NCI-H1436 (cell line): ENCODE measurements at places on chromosomes 12 and 14.
A peak's percentile ranks its signal among the peaks of the same experiment; 100 is the strongest.

GRCh38 chr12:110583137-110584059 lies at the start of gene PPTC7:
PPTC7 (minus strand) TSS chr12:110583318; CDS start chr12:110583031, 287 bp downstream.
- peak; percentile 96 for DNase-seq

DNA sequence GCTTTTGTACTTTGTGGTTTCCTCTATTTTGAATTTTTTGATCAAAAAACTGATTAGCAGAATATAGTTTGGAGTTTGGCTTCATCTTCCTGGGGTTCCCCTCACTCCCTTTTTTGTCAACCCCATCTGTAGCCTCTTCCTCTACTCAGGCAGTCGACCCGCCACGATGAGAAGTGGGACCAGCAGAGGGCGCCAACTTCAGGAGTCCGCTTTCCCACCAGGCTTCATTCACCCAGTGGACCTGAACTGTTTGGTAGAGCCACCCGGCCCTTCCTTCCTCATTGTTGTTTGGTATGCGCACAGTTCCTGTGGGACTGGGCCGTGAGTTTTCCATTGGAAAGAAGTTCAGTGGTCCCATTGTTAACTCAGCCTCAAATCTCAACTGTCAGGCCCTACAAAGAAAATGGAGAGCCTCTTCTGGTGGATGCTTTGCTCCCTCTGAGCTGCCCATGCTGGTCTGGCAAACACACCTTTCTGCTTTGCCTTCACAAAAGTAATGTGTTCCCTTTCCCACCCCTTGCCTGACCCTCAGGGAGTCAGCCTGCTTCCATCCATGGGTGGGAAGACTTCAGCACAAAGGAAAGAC lies 21.7 kb downstream of the TMBIM6 start:
- DNase-seq, result no peak

DNA sequence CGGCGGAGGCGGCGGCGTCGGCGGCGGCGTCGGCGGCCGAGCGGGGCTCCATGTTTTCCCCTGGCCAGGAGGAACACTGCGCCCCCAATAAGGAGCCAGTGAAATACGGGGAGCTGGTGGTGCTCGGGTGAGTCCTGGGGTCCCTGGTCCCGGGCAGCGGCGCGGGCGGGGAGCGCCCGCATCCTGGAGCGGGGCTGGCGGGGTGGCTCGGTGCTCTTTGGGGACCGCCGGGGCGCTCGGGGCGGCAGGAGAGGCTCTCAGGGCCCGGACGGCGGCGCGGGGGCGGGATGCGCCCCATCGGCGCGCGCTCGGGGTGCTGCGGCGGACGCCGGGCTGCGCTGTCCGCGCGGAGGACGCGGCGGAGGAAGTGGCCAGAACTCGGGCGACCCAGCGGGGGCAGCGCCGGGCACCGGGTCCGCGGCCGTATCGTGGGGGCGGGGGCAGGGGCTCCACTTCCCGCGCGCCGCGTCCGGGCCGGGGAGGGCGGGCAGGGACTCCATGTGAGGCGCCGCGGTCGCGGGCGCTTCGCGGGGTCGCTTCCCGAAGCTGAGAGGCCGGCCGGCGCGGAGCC lies 485 bp downstream of the PELI2 start:
- DNase-seq, result no peak

GRCh38 chr14:85295318-85295717 lies 234.6 kb upstream of the FLRT2 start:
- DNase-seq, result no peak

DNA sequence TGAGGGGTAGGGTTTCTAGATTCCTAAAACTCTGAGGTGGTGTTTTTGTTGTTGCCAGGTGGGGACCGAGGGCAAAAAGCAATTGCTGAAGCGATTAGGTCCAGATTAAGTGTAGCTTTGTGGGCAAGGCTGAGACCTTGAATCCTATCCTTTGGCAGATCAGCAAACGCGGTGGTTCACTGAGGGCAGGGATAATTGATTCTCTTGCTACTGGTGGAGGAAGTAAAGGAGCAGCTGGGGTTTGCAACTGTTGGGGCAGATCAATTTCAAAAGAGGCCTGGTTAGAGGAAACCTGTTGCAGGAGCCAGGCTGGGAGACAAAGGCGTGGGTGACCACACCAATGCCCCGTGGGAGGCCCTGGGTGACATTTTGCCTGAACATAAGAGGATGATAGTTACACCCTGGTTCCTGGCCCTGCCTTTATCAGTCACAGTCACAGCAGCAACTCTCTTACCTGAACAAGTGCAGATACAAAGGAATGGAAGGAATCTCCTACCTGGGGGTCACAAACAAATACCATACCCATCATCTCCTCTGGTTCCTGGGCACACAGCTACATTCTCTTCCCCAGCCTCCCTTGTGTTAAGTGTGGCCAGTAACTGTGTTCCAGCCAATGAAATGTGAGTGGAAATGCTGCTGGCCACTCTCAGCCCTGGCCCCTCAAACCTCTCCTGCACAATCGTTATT lies 43.3 kb upstream of the RASSF3 start:
- DNase-seq, result no peak

- DNase-seq, result no peak
These were observed 64.3 kb downstream of the PCNX1 start for GRCh38 chr14:70971560-70971959.

GRCh38 chr12:96171905-96172304 lies 22.3 kb upstream of the ELK3 start:
- no peak for DNase-seq

DNA sequence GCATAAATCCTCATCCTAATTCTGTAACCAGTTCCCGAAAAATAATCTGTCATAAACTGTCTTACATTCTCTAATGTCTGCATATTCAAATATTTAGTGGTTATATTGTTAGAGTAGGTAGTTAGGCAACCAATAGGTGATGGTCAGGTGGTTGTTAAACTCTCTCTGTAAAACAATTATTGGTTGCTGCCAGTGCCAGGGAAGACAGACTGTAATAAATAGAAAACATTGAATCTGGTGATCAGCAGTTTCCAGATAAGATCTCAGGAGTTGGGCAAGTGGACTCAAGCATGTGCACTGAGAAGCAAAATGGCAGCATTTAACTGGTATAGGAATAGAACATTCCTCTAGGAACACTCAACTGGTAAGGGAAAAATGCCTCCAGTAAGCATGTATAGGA lies 325.5 kb downstream of the ACSS3 start:
- no peak for DNase-seq

DNA sequence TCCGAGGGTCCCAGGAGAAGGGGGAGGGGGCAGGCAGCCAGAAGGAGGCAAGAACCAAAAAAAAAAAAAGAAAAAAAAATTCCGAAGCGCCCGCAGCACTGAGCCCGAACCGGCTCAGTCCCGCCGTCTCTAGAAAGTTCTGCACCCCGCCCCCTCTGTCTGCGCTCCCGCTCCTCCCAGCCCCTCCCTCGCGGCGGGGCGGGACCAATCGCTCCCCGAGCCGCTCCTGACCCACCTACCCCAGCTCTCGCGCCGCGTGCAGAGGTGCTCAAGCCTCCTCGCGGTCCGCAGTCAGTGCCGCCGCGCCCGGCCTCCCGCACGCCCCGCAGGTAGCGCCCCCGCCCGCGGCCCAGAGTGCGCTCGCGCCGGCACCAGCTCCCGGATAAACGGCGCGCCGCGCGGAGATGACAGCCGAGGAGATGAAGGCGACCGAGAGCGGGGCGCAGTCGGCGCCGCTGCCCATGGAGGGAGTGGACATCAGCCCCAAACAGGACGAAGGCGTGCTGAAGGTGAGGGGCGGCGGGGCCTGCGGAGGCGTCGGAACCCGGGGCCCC lies at the start of gene FKBP4:
Gene FKBP4 (plus strand): TSS at position 235 of the 554 bp plus-strand sequence. CDS start 170 bp downstream, at position 405.
- peak; percentile 78 for DNase-seq

- DNase-seq, result no peak
These were observed 36.8 kb downstream of the VDR start for GRCh38 chr12:47868041-47868440.

- no peak for DNase-seq
These were observed 132.1 kb downstream of the RAD51B start for GRCh38 chr14:67951529-67952135.

DNA sequence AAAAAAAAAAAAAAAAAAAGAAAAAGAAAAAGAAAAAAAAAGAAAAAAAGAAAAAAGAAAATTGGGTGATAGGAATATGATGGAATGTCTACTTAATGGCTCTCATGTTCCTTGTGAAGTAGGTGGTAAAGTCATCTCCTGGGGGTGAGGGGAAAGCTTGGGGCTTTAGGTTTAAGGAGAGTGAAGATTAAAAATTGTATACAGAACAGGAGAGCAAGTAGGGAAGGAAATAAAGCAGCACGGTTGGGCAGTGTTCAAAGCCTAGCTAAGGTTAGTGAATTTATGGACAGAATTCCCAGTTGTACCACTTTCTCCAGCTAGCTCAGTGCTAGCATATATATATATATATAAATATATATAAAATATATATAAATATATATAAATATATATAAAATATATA lies 40.0 kb upstream of the SLC2A13 start:
- DNase-seq, result no peak

DNA sequence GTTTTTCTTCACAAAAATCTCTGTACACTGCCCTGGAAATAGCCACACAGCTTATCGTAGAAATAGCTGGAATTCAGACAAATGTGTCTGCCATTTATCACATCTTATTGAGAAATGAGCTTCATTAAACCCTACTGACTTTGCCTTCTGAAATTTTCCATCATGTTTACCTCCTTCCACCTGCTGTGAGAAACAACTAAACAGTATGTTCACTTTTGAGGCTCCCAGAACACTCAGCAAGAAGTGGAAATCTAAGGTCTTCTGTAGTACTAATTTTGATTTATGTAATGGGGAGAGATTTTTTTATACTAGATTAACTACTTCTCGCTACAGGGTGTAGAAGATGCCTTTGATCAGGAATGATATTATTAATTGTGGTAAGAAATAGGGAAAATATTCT lies 268.0 kb downstream of the KCNC2 start:
- no peak for DNase-seq

DNA sequence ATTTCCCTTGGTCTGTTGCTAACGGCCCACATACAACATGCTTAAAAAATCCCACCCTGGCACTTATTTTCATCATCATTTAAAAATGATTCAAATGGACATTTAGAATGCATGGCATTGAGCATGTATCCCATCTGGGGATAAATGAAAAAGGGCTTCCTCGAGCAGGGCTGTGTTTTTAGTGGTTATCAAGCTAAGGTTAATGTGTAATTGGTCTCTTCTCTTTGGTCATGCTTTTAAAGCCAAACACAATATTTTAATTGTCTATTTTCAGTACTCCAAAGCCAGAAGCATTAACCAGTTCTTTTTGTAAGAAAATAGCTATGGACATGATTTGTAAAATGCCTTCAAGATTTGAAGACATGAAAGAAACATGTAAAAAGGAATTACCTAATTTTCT lies 1.9 kb upstream of the TRHDE start:
- DNase-seq, result no peak

DNA sequence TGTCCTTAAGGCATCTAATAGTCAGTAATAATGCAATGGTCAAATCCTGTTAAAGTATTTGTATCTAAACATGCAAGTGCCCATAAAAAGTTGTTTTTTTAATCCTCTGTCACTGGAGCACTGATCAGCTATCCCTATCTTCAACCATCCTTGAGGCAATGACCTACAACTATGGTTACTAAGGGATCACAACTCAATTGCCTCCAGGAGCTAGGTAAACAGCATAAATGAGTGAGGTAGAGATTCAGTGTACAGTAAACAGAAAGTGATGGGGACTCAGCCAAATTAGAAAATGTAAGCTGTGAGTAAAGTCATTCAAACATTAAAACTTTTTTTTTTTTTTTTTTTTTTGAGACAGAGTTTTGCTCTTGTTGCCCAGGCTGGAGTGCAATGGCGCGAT lies 18.6 kb downstream of the SPPL3 start:
- DNase-seq, result no peak

DNA sequence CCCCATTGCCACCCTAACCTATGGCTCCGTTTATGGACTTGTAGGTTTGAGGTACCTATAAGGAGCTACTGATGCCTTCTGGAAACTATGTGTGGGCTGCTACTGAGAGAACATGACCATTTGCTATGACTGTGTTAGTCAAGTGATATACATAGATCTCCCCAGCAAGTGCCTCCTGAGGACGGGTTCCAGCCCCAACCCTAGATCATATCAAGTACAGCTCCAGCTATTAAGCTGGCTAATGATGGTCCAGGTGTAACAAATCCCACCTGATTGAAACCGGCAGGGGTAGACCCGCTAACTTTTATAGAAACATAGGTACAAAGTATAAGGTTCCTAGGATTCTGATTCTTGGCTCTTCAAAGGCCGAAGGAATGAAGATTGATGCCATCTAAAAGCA lies 23.7 kb downstream of the NINJ2 start:
- DNase-seq, result no peak

- DNase-seq, result no peak
These were observed 763.4 kb downstream of the LRFN5 start for GRCh38 chr14:42370056-42370455.

GRCh38 chr12:125852679-125853078 lies 787.4 kb downstream of the AACS start:
- no peak for DNase-seq

DNA sequence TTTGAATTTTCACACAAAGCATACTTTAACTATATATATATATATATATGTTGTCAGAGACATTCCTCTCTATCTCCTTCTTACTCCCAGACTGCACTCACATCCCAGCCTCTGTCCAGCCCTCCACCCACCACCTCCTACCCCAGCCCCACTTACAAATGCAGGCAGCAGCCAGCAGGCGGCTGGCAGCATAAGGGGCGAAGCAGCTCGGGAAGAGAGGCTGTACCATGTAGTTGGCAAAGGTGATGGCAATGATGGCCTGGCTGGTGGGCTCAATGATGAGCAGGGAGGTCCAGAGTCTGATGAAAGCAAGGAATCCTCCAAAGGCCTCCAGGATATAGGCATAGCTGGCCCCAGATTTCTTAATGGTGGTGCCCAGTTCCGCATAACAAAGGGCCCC lies 2.5 kb downstream of the SLC7A7 start:
- DNase-seq, result no peak

- DNase-seq, result no peak
These were observed 39.1 kb upstream of the NAP1L1 start for GRCh38 chr12:76123259-76124212.

DNA sequence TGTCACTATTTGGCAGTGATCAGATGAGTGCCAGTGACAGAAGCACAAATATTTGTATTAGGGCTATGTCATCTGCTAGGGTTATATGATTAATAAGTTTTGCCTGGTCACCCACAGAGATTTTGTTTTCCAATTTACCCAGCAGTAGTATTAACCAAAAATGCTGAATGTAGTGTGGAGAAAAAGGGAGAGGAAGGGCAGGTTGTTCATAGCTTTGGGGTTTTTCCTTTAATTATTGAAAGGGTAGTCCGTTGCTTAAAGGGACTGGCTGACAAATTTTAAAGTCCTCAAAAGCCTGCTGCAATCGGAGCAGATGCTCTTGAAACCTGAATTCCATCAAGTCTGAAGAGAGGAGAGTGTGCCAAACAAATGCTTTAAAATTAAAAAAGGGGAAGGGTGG lies 237.9 kb upstream of the CCDC196 start:
- DNase-seq, result no peak
